Kidney glomerular epithelial cell (primary cell): ENCODE measurements at places on chromosomes 11 and 22.

- no peak for DNase-seq
These were observed 8.9 kb upstream of the ETS1 start for GRCh38 chr11:128596250-128596649.

- peak; percentile 68 for DNase-seq
These were observed 1.2 kb upstream of the CASTOR1 start for GRCh38 chr22:30290342-30291057.

GRCh38 chr11:66277471-66278362, at the start of gene CNIH2:
CNIH2 (plus strand) TSS chr11:66278175; CDS start chr11:66278457, 282 bp downstream.
- DNase-seq: no peak

DNA sequence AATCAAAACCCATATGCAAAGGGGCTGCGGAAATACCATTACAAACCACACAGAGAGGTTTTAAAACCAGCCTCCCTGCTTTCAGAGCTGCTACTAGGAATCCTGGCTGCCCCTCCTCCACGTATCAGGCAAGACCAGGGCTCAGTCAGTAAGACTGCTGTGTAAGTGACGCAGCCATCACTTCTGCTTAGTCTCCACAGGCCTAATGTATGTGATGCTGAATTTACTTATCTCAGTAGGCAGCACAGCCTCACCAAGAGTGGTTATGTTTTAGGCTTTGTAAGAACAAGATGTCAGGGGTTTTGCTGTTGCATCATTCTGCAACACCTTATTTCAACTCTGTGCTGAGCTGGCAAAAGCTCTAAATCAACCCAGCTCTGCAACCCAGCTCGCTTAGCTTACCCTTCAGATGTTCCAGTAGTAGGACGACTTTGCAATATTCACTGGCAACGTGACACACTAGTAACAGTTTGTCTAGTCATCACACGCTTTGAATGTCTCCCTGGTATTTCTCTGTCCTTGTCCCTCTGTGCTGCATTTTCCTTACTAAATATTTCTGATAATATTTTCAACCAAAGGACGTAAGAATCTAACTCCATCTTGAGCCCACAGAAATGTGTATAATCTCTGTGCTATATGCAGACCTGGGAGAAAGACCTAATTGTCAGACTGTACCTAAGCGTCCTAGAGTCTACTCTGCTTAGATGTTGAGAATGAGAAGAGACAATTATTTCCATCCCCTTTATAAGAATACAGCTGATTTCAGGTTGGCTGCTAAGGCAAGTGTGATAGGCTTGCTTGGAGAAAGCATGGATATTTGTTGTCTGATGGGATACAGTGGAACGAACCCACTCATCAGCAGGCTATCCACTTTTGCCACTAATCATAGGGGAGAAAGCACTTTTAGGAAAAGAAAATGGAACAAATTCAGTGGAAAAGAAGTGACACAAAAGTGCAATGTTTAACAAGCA, 72.2 kb downstream of the LARGE2 start:
- DNase-seq: no peak

DNA sequence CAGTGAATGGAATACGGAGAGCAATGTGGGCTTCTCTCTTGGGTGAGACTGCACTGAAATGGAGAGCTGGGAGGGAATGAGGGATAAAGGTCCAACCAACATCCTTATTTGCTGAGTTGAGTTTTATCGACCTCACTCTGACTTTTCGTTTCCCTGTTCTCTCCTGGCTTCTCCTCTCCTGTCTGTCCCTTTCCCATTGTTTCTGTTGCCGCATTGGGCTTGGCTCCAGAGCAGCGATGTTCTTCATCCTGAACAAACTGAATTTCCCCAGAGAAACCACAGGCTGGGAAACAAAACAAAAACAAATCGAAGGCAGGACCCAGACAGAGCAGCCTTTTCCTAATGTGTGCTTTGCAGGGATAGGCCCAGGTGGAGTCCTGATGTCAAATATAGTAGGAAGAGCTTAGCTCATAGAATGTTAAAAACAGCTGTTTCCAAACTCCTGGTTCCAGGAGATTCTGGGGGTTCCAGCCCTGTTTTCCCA, 30.0 kb downstream of the MOV10L1 start:
- no peak for DNase-seq

DNA sequence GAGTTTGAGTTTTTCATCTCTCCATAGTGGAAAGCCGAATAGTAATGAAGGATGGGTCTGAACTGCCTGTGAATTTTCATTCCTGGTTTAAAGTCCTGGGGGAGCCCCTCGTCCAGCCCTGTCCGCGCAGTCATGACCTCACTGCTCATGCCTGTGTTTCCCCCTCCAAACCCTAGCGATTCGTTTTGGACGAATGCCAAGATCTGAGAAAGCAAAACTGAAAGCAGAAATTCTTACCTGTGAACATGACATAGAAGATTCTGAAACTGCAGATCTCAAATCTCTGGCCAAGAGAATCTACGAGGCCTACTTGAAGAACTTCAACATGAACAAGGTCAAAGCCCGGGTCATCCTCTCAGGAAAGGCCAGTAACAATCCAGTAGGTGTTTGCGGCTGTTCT, 30.5 kb downstream of the CDPF1 start:
- DNase-seq: no peak

- DNase-seq: no peak
These were observed 224.9 kb downstream of the DSCAML1 start for GRCh38 chr11:117572129-117572528.

DNA sequence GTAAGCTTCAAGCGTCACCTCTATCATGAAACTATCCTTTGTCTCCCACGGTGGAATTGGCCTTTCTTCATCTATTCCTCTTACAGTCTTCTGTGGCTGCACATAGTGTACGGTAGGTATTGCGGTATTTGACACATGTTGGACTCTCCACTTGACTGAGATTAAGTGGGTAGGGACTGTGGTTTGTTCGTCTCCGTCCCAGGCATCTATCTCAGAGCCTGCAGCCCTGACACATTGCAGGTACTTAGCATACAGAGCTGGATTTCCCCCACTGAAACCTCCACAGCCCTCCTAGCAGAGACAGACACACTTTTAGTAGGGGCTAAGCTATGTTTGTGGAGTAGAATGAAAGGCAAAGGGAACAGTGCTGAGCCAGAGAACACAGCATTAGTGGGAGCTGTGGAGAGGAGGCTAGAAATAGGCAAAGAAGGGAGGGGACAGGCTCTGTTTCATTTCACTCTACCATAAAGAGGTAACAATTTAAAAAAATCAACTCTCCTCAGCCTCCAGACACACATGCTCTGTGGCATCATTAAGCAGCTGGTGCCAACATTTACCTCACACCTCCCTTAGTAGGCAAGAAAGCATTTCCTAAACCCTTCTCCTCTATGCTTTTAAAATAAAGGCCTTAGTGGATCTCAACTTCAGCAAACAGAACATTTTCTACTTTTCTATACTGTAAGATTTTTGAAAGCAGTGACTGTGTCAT, 277.5 kb downstream of the KIRREL3 start:
- DNase-seq: no peak

DNA sequence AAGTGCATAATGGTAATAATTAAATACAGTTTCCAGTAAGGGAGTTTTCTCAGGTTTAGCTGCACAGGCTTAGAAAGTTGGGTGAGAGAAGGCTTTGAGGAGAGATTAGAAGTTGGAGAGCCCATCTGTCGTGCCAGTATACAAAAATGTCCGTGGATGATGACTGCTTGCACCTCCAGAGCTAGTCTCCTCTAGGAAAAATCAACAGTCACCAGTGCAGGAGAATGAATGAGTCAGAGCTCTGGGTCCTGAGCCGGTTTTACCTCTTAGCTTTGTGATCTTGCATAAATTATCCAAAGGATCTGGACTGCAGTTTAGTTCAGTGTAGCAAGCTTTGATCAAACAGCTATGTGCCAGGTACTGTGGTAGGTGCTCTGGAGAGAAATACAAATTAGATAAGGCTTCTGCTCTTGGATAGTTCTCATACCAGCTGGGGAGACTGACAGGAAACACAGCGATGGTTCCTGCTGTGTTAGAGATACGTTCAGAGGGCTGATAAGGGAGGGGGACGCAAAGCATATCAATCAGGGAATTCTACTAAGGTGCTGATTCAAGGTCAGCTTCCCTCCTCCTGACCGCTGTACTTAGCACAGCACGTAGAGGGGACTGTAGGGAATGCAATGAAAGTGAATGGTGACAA, 125.9 kb downstream of the TEAD1 start:
- DNase-seq: peak; percentile 88

DNA sequence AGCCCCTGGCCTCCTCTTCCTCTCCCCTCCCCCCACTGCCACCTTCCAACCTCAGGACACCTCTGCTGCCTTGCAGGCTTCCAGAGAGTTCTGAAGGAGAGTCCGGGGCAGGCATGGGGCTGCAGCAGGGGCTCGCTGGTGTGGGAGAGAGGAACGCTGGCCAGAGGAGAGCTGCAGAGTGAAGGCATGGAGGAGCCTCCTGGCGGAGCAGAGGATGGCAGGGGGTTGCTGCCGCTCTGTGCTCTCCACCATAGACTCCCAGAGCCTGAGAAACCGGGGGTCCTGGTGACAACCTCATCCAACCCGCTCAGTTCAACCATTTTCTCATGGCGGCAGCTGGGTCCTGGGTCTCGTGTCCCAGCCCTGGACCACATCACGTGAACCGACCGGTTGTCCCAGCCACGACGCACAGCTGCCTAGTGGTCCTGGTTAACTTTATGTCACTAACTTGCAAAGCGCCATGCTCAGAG, 17.5 kb downstream of the MRGPRG start:
- DNase-seq: no peak

- DNase-seq: no peak
These were observed 69.3 kb downstream of the SHANK2 start for GRCh38 chr11:71182791-71183677.

- no peak for DNase-seq
These were observed 483.3 kb upstream of the ARHGAP42 start for GRCh38 chr11:100203789-100204188.

DNA sequence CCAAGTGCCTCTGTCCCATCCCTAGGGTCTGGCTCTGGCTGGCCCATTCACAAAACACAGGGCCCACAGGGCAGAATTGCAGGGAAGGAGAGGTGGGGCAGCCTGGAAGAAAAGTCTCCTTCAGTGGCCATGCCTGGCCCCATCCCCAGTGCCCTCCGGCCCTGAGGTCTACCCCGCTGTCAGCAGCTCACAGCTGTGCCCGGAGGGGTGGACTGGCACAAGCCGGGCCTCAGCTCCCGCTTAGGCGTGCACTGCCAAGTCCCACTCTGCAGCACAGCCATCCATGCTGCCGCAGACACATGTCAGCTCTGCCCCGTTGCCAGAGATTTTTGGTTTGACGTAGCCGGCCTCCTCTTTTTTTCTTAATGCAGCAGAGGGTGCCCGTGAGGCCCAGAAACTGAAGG, 3.9 kb upstream of the SCN2B start:
- peak; percentile 65 for DNase-seq
